NCI-H2081 (cell line): ENCODE measurements at places on chromosomes 5 and 9.

GRCh38 chr9:12538842-12539579, 154.2 kb upstream of the TYRP1 start:
- no peak for DNase-seq

DNA sequence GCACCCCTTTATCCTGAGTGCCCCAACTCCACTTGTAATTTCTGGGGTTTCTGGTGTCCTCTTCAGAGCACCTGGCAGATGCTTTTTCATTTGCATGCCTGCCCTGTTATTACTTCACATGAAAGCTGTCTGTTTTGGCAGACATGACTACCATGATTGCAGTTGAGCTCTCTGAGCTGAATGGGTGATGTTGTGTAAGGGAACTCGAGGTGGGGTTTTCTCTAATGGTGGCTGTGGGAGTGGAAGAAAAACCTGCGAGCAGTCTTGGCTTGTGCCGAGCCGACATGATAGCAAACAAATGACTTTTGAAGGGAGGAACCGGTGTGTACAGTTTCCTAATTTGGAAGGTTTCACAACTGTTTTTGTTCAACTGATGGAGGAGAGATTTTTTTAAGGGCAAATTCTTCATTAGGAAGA, 196.2 kb downstream of the AOPEP start:
- peak; percentile 78 for DNase-seq

- DNase-seq, result peak; percentile 61
Measured at GRCh38 chr5:147822686-147823491, 8.6 kb downstream of the SPINK1 start.

DNA sequence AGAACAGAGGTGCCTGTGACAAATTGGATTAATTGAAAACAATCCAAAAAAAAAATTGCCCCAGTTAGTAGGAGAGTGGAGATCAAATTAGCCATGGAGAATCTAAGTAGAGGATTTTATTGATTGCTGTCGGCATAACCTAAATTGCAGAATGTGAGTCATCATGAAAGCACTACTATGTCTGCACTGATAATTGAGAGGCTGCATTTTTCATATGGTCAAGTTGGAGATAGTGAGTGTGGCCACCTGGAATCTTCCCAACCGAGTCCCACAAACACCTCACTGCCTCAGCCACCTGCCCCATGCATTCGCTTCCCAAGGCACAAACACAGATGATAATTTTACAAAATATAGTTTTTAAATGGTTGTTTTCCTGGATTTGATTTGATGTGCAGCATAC, 123.7 kb downstream of the NTRK2 start:
- no peak for DNase-seq

DNA sequence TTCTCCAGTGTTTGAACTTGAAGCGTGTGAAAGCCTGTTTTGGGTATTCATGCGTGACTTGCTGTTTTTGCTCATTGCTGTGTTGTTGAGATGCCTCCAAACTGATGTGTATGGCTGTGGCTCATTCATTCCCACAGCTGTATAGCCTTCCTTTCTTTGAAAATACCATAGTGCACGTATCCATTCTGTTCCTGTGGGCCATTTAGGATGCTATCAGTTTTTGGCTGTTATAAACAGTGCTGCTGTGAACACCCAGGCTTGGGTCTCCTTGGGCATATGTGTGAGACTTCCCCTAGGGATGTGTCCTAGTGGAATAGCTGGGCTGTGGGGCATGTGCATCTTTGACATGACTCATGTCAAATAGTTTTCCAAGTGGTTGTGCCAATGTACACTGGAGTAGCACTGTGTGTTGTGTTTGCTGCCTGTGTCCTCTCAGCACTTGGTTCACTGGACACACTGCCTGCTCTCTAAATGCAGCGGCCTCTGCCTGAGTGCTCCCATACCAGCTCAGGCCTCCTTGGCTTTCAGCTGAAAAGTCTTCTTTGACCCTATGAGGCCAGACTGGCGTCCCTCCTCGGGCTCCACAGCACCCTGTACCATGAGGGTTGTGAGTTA, 102.6 kb upstream of the TBC1D2 start:
- DNase-seq, result no peak

- DNase-seq, result no peak
Measured at GRCh38 chr5:84419742-84420141, 35.1 kb upstream of the EDIL3 start.

DNA sequence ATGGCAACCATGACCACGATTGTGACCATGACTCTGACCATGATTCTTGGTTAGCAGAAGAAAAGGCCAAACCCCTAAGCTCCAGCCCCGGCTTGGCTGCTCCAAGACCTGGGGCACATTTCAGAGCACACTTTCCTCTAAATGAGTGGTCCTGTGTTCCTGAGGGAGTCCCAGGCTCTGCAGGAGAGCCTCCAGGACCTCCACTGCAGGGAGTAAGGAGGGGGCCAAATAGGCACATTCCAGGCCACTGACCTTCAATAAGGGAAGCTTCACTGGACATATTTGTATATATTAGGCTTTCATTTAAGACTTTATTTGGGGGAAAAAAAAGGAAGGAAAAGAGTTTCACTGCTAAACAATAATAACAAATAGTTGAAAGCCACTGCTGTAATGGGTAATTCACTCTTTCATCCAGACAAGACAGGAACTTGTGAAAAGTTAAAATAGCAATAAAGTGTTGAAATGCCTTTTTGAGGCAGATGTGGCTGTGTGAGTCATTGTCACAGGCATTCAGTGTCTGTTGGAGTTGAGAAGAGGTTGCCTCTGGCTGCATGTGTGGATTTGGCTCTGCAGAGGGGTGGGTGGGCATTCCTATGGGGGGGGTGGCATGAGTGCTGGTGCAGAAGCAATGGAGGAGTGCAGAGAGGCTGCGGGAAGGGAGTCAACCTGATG, 63.9 kb upstream of the TGFBR1 start:
- no peak for DNase-seq

GRCh38 chr9:95834281-95834907, 41.1 kb upstream of the ERCC6L2 start:
- no peak for DNase-seq

GRCh38 chr5:133147411-133147810, 95.6 kb downstream of the HSPA4 start:
- DNase-seq, result no peak

- no peak for DNase-seq
Measured at GRCh38 chr5:35478856-35479682, 138.6 kb upstream of the SPEF2 start.

DNA sequence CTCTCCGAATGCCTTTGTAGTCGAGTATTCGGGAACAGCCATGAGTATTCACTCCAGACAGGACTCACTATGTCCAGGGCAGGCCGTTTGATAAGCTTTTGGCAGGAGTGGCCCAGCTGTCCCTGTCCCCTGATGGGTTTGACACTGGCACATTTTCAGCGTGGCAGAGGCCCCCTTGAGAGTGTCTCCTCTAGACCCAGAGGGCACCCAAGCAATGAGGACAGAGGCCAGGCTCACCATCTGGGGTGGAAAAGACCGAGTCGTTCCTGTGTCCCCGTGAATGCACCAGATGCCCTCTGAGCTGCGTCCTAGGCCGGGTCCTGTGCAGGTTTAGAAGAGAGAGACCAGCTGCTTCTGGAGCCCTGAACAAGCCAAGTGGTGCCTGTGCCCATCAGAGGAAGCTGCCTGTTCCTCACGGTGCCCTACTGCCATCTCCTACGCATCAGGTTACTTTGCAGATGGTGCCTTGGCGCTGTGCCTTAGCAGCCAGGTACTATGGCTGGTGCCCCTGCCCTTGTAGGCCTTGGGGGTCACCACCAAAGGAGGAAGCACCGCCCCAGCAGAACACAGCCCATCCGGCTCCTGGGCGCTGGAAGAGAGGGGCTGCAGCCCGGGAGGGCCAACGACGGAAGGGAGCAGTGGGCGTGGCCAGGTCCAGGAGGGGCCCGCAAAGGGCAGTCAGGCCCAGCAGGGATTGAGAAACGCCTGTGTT, 42.4 kb downstream of the LRSAM1 start:
- DNase-seq, result no peak

GRCh38 chr9:134390947-134391318, 64.7 kb downstream of the RXRA start:
- DNase-seq, result no peak

- no peak for DNase-seq
Measured at GRCh38 chr5:56760723-56761122, 54.6 kb upstream of the MAP3K1 start.

DNA sequence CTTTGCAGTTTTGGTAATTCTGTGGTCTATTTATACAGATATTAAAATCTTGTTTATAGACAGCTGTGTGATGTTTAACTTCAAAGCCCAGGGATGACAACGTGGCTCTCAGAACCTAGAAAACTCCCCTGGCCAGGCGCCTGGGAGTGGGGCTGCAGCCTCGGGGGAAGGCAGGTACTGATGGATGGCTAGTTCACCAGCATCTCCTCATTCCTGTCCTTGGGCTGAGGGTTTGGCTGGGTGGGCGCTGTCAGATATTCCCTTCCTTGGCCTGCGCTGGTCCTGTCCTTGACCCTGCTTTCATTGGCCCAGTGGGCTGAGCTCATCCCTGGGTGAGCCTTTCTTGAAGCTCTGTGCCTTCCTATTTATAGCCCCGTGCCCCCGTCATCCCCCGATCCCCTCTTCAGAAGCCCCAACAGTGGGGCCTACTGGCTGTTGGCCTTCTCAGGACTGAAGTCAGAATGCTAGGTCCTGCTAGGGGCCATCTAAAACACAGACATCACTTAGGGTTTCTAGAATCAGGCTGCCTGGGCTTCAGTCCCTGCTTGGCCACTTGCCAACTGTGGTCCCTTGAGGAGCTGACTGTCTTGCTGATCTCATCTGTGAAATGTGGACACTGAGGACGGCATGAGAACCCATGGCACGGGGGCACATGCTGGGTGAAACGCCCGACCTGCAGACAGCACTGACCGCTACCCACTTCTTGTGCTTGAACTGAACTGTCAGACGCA, 20.9 kb downstream of the SH3GLB2 start:
- no peak for DNase-seq

DNA sequence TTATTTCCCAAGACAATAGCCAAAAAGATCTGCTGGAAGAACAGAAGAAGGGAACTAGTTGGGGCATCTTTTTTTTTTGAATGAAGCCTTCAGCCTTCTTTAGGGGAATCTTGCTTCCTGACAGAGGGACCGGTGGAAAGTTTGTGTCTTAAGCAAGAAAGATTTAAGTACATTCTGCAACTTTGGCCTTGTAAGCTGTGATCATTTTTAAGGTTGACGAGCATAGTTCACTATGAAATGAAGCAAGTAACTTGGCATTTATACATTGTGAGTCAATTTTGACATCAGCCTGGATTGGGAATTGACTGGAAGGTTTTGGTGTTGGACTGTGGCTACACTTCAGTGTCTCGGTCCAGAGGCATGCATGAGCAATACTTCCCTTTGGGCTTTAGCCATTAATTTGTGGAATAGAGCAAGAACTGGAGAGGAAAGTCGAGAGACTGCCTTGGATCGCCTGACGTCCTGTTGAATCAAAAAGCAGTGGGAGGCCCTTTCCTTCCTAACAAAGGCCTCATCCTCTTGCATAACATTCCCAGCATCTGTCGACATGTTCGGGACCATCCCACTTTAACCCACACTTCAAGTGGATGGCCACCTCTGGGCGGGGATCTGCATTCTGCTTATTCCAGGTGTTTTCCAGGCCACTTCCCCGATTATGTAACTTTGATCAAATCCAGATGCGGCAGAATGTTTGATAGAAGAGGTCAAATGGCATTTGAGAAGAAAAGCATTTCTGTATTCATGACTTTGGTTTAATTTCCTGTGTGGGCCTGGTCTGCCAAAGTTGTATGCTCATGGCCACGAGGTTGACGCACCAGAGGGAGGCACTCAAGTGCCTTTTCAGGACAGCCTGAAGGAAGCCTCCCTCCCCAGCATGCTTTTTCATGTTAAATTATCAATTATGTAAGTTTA, 12.5 kb downstream of the ABL1 start:
- DNase-seq, result no peak

- DNase-seq, result peak; percentile 39
Measured at GRCh38 chr5:76601470-76601869, 21.7 kb downstream of the F2RL2 start.

DNA sequence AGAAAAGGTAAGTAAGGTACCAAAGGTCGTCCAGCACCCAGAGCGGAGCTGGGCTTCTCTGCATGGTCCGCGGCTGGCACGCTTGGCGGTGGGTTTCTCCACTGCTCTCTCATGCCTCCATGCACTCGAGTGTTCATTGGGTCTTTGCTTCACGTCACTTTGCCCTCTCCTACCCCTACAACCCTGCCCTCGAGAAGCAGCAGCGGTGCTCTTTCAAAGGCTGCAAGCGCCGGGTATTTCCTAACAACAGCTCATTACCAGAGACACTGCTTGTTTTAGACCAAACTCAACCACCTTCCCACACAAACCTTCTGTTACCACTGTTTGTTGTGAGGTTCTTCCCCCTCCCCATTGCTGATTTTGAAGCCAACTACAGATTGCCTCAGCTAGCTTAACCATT, 21.5 kb upstream of the ZBTB34 start:
- DNase-seq, result no peak

GRCh38 chr5:89917112-89917511, 492.4 kb downstream of the CETN3 start:
- DNase-seq, result no peak

GRCh38 chr5:61363401-61364114, 31.5 kb downstream of the ZSWIM6 start:
- no peak for DNase-seq

DNA sequence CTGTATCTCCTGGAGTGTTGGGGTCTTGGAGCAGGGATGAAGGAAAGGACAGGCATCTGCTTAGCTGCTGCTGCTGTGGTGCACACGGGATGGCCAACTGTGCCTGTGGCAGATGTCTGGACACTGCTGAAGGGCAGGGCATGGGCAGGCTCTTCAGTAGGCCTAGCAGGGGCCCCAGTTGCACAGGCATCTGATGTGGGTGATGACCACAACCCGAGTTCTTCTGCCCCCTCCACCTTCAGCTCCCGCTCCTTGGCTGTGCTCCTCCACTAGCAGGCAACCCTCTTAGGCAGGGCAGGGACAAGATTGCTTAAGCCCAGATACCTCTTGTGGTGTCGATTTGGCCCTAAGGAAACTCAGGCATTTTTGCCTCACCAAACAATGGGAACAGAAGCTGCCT, 9.0 kb upstream of the MEGF10 start:
- DNase-seq, result no peak

- no peak for DNase-seq
Measured at GRCh38 chr5:141373673-141374317, at the start of gene PCDHGA6. PCDHGA6 (plus strand) TSS chr5:141373891; CDS start chr5:141374084, 193 bp downstream.
